Dorsolateral prefrontal cortex (tissue), 122 donors: ENCODE measurements at places on chromosomes 1 and 21.
A peak's percentile ranks its signal among the peaks of the same experiment; 100 is the strongest.

- DNase-seq = no peak
Observed at GRCh38 chr1:29467989-29468900, 231.9 kb downstream of the PTPRU start.

DNA sequence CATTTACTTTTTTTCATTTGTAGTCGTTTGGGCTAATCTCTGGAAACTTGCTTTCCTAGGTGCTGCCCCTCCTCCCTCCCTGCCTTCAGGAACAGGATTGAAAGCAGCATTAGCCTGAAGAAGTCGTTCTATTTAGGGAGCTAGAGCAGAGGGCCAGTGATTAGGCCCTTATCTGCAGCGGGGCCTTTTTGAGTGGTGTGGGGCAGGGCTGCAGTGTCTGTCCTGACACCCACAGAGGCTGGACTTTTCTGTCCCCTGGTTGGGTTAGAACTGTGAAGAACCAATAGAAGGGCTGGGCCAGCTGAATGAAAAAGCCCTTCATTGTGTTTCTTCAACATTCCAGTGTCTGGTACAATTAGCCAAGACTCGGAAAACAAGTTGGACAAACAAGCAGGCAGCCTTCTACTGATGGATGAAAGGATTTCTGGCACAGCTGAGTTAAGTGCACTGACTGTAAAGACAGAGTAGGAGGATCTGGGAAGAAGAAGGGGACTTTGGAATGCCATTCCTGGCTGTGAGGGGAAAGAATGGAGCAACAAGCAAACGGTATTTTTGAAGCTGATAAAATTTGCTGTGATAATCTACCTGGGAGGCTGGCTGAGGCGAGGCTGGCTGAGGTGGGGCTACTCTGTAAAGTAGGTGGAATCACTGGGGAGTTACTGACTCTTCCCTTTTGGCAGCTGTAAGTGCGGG, 9.7 kb downstream of the MACF1 start:
- peak; percentile 36 for DNase-seq

DNA sequence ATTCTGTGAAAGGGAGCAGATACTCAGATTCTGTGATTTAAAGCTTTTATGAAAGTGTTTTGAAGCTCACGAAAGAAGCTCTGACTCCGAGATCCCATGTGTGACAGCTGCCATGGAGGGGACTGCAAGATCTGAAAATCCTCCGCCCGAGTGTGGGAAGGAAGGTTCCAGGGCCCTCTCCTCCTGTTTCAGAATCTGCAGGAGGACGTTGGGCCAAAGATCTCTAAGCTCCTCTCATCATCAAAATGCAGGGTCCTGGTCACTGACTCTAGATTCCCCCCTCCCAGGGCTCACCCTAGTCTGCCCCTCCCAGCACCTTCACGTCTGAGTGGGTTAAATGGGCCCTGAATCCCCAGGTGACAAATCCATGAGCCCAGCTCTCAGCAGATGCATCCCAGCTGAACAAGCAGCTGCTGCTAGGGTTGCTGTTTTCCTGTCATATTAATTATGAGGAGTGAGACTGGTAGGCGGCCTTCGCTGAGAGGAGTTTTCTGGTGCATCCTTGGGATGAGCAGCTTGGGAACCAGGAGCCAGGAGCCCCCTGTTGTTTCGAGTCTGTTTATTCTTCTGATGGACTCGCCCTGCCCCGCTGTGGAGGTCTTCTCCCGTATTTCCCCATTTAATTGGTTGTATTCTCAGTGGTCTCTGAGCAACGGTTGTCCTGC, 402.0 kb downstream of the MATN1 start:
- no peak for DNase-seq

DNA sequence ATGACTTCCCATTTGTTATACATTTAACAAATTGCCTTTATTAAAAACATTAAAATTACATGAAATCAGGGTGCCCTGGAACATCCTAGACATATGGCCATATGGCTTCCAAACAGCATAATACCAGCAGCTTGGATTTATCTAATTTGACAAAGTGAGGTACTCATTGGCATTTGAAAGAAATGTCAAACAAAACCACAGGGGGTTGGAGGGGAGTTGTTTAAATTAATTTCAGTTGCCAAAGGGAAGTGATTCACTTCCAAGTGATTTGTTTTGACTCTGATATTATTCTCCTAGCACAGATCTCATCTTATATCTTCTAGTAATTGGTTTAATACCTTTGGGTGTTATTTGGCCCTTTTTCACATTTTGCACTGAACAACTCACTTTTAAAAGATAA, 24.5 kb upstream of the POU2F1 start:
- no peak for DNase-seq

GRCh38 chr1:150902751-150903150, 15.8 kb downstream of the CTXND2 start:
- DNase-seq = no peak
